Motor neuron (in vitro differentiated cells): ENCODE measurements at places on chromosomes 13 and 19.
A peak's percentile ranks its signal among the peaks of the same experiment; 100 is the strongest.

GRCh38 chr19:10000171-10000826 is 10.0 kb downstream of the COL5A3 start:
- ATAC-seq = peak; percentile 58

DNA sequence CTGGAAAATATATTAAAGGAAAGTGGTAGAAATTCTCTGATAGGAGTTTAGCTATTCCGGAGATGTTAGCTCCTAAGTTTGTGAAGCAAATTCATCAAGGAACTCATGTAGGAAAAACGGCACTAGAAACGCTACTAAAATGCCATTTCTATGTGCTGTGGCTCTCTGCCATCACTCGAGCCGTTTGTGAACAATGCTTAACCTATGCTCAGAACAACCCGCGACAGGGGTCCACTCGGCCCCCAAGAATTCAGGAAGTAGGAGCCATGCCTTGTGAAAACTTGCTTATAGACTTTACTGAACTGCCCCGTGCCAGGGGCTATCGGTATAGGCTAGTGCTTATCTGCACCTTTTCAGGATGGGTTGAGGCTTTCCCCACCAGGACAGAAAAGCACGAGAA is 14.2 kb upstream of the SLC15A1 start:
- ATAC-seq = no peak

GRCh38 chr13:56687131-56687530 is 453.6 kb upstream of the PRR20A start:
- ATAC-seq = peak; percentile 46

GRCh38 chr19:8585894-8586750 is 8.9 kb upstream of the MYO1F start:
- peak; percentile 21 for ATAC-seq

DNA sequence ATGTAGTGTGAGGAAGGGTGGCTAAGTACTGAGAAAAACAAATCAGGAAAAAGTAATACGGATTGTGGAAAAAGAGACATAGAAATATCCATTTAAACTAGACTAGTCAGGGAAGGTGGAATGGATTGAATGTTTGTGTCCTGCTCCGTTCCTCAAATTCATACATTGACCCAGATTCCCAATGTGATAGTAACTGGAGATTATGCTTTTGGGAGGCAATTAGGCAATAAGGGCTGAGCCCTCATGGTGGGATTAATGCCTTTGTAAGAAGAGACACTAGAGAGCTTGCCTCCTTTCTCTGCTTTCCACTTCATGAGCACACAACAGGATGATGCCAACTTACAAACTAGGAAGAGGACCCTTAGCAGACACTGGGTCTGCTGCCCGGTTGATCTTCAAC is 765.2 kb upstream of the GPC6 start:
- no peak for ATAC-seq

DNA sequence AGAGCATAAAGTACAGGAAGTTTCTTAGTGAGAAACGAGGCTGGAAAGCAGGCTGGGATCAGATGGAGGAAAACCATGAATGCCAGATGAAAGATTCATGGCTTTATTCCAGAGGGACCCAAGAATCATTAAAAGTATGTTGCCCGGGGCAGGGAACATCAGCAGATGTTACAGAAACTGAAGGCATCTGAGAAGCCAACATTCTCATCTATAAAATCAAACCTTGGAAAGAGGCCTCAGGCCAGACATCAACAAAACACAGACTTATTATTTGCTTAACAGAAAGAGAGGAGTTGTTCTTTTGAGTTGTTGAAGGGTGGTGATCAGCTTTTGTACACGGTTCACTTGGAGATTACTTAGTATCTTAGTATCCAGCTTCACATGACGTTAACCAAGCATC is 543.6 kb downstream of the RFC3 start:
- ATAC-seq = peak; percentile 29

DNA sequence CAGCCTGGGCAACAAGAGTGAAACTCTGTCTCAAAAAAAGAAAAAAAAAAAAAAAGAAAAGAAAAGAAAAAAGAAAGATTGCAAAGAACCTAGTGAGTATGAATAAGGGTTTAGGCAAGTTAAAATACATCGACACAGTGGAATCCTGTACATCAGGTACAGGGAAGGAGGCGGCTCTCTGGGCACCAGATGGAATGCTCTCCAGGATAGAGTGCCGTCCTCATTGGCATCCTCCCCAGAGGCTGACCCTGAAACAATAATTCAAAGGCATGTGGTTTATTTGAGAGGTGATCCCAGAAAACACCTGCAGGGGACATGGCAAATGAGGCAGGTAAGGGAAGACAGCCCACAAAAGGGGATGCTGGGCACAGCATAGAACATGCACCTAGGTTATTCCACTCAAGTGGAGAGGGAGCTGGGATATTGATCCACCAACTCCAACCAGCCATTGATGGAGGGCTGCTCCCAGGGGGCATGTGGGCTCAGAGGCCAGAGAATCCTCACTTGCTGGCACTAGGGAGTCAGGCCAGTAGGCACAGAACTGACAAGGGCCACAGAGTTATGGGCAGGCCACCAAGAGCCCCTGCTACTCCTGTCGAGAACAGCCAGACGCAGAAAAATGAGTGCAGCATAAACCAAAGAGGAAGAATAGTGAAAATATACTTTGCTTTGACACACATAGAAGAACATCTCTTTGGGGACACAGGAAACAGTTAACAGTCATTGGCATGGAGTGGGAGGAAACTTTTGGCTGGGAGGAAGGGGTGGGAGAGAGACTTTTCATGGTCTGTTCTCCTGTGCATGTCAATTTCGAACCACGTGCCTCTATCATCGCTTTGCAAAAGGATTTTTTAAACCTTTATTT is 4.2 kb downstream of the TSPAN16 start:
- ATAC-seq = no peak

DNA sequence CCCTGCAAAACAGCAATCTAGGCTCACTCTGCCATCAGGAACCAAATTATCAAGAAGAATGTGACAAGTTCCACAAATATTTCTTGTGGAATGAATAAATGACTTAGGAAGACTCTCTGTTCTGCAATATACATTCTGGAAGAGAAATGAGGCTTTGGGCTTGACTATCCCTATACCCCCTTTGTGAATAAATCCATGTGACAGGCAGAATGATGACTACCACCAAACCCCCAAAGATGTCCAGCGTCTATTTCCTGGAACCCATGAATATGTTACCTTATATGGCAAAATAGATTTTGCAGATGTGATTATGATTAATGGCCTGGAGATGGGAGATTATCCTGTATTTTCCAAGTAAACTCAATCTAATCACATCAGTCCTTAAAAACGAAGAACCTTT is 139.3 kb downstream of the ENOX1 start:
- no peak for ATAC-seq

DNA sequence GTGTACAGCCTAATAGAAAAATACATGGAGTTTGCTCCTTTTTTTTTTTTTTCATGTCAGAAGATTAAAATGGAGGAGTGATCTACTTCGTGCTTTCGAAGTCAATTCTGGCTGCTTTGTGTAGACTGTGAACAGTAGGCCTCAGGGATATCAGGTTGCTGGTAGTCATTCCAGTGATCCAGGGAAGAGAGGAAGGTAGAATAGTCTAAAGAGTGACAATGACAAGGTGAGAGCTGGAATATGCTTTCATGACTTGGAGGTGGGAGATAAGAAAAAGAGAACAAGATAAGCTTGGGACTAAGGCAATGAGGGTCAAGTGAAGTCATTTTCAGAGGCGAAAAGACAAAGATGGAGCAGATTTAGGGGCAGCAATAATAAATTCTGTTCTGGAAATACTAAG is 111.3 kb upstream of the MIR17HG start:
- no peak for ATAC-seq

GRCh38 chr19:51508059-51508733 is 6.6 kb upstream of the SIGLEC12 start:
- no peak for ATAC-seq

GRCh38 chr19:45418802-45419201 is 4.9 kb downstream of the ERCC1 start:
- no peak for ATAC-seq

GRCh38 chr19:42165146-42165545 is 32.9 kb upstream of the POU2F2 start:
- ATAC-seq = no peak

DNA sequence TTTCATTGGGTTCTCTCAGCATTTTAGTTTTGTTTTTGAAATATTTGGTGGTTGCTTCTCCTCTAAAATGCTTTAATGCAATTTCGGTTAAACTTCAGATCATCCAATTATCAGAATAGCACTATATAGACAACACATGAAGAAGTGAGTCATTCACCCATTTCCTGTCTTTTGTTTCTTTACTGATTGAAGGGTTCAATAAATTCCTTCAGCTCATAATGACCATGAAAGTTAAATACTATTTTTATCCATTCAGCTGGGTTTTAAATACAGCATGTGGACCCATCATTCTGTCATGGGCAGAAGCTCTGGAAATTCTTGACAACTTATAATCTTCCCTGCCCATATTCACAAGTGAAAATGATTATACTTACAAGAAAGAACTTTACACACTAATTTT is 187.2 kb downstream of the ITGBL1 start:
- no peak for ATAC-seq

DNA sequence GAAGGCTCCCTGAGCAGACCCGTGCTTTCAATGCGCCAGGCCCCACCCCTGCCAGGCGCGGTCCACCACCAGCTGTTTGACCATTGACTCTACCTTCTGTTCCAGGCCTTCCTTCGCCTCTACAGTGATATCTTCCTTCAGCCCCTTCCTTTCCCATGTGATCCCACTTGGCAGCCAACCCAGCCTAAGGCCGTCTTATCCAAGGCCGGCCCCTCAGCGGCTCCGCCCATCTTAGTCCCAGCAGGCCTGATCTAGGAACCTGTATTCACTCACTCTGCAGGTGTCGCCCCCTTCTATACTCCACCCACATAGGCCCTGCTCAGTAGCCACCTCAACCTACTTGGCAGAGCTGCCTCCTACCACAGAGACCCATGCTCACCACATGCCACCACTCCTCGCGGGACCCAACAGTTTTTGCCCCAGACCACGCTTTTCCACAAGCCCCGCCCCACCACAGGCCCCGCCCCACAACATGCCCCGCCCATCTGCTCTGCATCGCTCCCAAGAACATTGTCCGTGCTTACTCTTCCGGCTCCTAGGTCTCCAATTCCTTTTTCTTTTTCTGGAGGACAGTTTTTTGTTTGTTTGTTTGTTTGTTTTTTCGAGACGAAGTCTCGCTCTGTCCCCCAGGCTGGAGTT is 2.9 kb downstream of the RASIP1 start:
- no peak for ATAC-seq

GRCh38 chr19:42284591-42285341 is 15.7 kb downstream of the CIC start:
- no peak for ATAC-seq

- peak; percentile 72 for ATAC-seq
Measured at GRCh38 chr19:13979244-13979615, 26.9 kb downstream of the RFX1 start.

DNA sequence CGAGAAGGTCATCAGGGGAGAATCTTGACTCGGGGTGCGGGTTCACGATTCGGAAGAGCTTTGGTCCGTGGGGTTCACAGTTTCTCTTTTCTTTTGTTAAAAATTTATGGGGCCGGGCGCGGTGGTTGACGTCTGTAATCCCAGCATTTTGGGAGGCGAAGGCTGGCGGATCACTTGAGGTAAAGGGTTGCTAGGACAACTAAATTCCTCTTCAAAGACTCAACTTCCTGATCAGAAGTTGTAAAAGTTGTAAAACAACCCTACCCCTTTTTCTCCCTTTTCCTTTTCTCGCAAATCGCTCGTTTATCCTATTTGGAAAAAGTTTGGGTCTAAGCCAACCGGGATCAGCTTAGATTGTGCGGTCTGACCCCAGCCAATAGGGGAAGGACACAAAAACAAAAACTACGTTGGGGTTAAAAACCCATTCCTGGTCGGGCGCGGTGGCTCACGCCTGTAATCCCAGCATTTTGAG is 673 bp downstream of the ZNF486 start:
- ATAC-seq = no peak

- no peak for ATAC-seq
Measured at GRCh38 chr13:113861433-113862030, 2.3 kb downstream of the GAS6 start.
